ENCODE measurements at places on chromosomes 4 and X. TPM values are rescaled to one million over a fixed set of nuclear protein-coding genes. Genes with fewer than 3 reads are reported as not detected.

DNA sequence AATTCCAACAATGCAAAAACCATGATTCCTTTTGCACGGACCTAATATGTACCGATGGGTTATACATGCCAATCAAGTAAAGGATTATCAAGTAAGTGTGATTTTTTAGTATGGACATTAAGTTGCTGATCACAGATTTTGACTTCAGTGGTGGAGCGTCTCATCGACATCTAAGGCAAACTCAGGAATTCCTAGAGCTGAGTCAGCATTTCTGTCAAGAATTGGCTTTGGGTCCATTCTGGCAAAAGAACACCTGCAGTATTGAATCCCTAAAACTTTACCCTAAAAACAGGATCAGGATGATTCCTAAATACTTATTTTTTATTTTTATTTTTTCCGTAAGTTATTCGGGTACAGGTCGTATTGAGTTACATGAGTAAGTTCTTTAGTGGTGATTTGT lies 83.6 kb downstream of the HPGD start:
- DNase-seq, result no peak

GRCh38 chrX:108134724-108135123 lies 43.1 kb downstream of the ATG4A start:
- no peak for DNase-seq

GRCh38 chr4:168540086-168540485 lies 43.2 kb downstream of the PALLD start:
- DNase-seq, result no peak

L1CAM gene
- total RNA-seq, result 5.2 TPM

- no peak for DNase-seq
Observed at GRCh38 chr4:120085705-120086104, 19.1 kb upstream of the MAD2L1 start.

DNA sequence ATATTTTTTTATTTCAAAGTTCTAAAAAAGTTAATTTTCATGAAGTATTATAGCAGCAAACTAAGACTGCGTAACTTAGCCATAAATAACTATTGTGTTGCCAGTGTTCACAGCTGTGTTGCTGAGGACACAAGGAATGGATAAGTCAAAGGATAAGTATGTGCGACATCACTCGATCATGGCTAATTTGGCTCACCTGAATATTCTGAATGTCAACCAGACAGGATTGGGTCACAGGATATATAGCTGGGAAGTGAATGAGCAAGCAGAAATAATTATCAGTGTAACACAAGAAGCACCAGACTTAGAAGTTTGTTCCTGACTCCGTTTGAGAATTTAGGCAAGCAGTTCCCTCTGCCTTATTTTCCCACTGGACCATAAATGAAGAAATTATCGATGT lies 33.9 kb downstream of the PRDM8 start:
- no peak for DNase-seq

- DNase-seq, result no peak
Observed at GRCh38 chr4:148044912-148045352, 313.0 kb downstream of the ARHGAP10 start.

AWAT1 gene
- not detected for total RNA-seq

- no peak for DNase-seq
Observed at GRCh38 chr4:74490736-74491135, 45.8 kb downstream of the AREG start.

DNA sequence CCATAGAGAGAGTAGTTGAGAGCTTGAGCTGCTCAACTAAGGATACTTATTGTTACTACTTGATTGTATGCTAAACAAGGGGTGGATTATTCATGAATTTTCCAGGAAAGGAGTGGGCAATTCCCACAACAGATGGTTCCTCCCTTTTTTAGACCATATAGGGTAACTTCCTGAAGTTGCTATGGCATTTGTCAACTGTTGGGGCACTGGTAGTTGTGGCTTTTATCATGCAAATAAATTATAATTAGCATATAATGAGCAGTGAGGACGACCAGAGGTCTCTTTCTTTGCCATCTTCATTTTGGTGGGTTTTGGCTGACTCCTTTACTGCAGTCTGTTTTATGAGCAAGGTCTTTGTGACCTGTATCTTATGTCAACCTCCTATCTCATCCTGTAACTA lies 1403.5 kb upstream of the PABPC4L start:
- no peak for DNase-seq

GRCh38 chr4:140871368-140871767 lies 115.2 kb upstream of the TBC1D9 start:
- DNase-seq, result no peak

- DNase-seq, result no peak
Observed at GRCh38 chrX:154529206-154529612, 13.2 kb upstream of the FAM3A start.

HSPA4L gene
- 3.7 TPM for total RNA-seq

DNA sequence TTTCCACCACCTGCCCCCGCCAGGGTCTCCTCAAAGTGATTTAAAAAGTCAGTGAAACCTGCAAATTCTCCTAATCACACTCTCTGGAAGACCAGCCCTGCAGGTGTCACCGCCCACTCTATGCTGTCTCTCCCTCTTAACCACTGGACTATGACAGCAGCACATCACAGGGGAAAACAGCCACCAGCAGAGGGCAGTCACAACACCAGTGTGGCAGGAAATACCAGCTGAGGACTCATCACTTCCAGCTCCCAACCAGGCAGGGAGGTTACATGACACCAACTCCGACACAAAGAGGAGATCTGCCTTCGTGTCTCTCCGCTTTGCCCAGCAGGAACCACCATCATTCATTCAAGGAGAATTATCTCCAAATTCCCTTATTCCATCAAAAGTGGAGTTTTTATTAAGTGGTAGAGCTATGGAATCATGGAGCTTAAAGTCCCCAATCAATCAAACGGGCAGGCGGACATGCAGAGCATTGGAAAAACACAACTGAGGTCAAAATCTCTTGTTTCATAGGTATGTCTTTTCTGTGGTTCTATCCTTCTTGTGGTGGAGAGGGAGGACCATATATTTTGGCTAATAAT lies 91.3 kb downstream of the NSUN7 start:
- peak; percentile 79 for DNase-seq

DNA sequence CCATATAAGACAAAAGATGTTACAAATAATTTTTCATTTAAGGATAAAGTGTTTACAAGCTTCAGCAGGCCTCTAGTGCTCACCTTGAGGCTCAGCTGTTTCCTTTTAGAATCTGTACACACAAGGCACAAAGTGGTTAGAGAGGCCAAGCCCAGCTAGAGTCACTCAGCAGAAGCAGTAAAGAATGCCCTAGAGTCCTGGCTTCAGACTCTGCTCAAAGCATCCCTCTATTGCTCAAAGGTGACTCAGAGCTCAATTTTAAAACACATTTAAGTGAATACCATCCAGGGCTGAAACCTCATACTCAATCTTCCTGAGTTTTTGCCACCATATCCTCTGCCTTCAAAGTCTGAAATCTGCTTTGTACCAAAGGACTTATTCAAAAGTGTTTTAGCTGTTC lies 22.6 kb upstream of the PHF8 start:
- DNase-seq, result no peak

DNA sequence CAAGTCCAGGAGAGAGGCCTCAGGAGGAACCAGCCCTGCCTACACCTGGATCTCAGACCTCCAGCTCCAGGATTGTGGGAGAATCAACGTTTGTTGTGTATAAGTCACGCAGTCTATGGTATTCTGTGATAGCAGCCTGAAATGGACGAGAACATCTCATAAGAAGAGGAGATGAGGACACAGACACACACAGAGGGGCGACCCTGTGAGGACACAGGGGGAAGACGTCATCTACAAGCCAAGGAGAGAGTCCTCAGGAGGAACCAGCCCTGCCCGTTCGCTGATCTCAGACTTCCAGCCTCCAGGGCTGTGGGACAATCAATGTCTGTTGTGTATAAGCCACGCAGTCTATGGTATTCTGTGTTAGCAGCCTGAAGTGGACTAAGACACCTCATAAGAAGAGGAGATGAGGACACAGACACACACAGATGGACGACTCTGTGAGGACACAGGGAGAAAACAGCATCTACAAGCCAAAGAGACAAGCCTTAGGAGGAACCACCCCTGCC lies 20.3 kb downstream of the P2RY8 start:
- no peak for DNase-seq

PAGE5 gene
- not detected for total RNA-seq

DNA sequence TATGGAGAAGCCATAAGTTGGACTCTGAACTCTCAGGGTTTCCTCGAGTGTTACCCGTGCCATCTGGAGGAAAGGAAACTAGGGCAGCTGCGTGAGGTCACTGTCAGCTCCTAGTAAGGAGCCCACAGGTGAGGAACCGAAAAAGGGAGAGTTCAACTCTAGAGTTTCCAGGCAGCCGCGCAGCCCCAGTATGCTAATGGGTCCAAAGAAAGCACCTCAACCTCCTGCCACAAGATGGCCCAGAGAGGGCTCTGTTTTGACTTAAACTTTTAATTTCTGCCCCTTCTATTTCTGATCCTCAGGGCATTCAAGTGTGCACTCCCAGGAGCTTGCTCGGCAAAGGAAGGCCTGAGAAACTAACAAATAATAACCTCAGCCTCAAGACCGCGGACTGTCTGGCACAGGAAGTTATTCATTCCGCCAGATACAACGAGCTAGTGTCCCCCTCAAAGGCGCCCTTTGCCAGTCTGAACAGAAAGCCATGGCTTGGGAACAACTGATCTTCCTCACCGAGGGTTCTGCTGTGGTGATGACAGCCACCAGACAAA lies 13.9 kb downstream of the SCARB2 start:
- DNase-seq, result peak; percentile 81

- DNase-seq, result no peak
Observed at GRCh38 chr4:22903913-22904312, 211.2 kb downstream of the GBA3 start.

FAM184B gene
- total RNA-seq, result 0.14 TPM

DNA sequence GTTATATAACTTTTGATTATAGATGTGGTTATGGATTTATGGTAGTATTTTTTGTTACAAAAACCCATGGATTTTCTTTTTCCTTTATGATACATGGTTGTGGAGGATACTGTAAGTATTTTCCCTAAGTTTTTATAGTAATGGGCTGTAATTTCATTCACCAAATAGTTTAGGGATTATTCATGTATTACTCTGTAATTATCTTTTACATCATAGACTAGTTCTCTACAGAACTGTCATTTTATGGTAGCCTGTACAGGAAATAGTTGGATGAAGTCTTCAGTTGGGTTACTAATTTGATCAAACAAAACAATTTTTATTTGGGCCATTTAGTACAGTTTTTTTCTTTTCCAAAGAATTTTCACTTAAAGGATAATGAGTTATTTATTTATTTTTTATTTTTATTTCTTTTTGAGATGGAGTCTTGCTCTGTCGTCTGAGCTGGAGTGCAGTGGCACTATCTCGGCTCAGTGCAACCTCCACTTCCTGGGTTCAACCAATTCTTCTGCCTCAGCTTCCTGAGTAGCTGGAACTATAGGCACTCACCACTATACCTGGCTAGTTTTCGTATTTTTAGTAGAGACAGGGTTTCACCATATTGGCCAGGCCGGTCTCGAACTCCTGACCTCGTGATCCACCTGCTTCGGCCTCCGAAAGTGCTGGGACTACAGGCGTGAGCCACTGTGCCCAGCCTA lies 42.1 kb downstream of the RBPJ start:
- DNase-seq, result no peak

GRCh38 chrX:131704136-131704695 lies 160.3 kb downstream of the OR13H1 start:
- peak; percentile 93 for DNase-seq

DNA sequence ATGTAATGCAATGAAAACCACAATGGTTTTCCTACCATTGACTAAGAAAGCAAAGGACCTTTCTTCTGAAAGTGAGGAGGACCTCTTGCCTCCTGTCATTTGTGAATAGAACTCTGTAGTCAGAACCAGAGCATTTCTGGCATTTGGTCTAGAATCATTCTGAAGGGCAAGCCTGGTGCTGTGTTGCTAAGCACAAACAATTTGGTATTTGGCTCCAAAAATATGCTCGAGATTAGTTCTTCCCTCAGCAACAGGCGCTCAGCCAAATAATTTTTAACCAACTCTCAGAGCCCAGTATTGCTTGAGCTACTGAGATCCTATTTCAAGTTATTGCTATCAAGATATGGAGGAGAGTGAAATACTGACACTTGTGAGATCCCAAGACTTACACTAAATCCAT lies 71.0 kb downstream of the SNCA start:
- DNase-seq, result no peak

- DNase-seq, result no peak
Observed at GRCh38 chrX:19585332-19586082, 70.2 kb upstream of the MAP3K15 start.

GRCh38 chrX:3307881-3308280 lies 38.6 kb downstream of the MXRA5 start:
- no peak for DNase-seq

DNA sequence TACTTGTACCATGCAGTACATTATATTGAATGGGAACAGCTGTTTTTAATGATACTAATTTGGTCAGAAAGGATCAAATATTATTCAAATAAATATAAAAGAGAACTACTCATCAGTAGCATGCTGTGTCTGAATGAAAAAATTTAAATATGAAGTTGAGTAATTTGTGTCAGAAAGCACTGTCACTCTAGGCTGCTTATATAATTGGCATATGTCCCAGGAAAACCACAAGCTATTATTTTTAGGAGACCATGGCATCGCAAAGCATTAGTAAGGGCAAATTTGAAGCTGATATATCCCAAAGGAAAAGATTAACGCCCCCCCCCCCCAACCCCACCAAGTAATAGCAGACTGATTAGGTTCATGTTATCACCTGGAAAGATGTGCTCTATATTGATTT lies 388.5 kb upstream of the SPANXN4 start:
- no peak for DNase-seq

- DNase-seq, result no peak
Observed at GRCh38 chrX:130261296-130261893, 7.3 kb downstream of the ZNF280C start.

GRCh38 chr4:61198686-61199085 lies 1.4 kb upstream of the ADGRL3 start:
- no peak for DNase-seq

LDB2 gene
- 8.6 TPM for total RNA-seq

DNA sequence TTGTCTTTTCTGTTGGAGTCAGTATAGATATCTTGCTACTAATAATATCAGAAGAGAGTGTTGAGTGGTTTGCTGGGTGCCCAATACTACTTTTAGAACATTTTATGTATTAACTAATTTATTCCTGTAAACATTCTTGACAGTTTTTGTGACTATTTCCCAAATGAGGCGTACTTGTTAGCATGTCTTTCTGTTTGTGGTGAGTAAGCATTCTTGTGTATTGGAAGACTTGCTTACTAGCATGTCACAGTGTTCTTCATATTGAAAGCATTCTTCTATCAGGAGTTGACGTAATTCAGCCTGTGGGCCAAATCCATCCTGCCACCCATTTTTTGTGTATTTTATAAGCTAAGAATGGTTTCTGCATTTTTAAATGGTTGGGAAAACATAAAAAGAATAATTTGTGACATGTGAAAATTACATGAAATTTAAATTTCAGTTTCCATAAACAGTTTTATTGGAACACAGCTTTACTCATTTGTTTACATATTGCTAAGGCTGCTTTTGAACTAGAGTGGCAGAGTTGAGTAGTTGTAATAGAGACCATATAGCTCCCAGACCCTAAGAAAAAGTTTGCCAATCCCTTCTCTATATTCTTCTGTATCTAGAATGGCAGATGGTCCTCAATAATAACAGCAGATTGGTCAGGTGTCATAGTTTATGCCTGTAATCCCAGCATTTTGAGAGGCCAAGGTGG lies 20.4 kb downstream of the REPS2 start:
- no peak for DNase-seq

CXCL11 gene
- not detected for total RNA-seq

- no peak for DNase-seq
Observed at GRCh38 chr4:63717384-63717783, 691.9 kb downstream of the TECRL start.

GABRG1 gene
- total RNA-seq, result not detected

GPR119 gene
- not detected for total RNA-seq

RXFP1 gene
- total RNA-seq, result not detected

GRCh38 chr4:97105347-97106099 lies 1037.8 kb downstream of the STPG2 start:
- no peak for DNase-seq

SRPX2 gene
- total RNA-seq, result 72.2 TPM
